ENCODE measurements at places on chromosomes 1 and 21.
A peak's percentile ranks its signal among the peaks of the same experiment; 100 is the strongest.

GRCh38 chr1:22738522-22738921, 27.9 kb downstream of the EPHB2 start:
- no peak for DNase-seq

DNA sequence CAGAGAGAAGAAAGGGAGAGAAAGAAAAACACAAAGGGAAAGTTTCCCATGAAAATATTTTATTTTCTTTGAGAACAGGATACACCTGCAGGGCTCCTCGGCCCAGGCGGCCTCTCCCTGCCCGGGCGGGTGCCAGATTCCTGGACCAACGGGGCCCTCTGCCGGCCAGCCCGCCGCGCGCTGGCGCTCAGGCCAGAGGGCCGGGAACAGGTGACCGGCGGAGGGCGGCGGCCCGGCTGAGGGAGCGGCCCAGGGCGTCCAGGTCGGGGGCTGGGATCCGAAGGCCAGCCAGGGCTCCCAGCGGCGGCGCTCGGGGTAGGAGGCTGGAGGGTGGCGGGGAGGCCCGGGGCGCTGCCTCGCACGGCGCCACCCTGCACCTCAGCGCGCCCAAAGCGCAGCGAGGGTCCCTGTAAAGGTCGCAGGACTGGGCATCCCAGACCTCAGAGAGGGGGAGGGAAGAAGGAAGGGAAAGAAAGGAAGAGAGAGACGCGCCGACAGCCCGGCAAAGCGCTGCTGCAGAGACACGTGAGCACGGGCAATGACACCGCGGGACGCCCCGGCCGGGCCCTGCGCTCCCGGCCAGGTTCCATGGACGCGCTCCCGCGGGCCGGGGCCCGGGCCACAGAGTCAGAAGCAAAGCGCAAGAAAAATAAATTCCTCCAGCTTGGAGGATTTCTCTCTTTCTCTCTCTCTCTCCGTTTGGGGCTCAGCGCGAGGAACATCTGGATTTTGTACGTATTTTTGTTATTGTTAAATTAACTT, 927 bp downstream of the WNT9A start:
- DNase-seq = peak; percentile 69

- DNase-seq = no peak
Measured at GRCh38 chr1:42739753-42740700, at the start of gene CLDN19. TSS of gene CLDN19 (minus strand) at chr1:42740236. CDS start at chr1:42740063, 173 bp downstream.

- peak; percentile 65 for DNase-seq
Measured at GRCh38 chr1:37474046-37474696, at the start of gene ZC3H12A. TSS of gene ZC3H12A (plus strand) at chr1:37474580. CDS start at chr1:37475497, 917 bp downstream.

DNA sequence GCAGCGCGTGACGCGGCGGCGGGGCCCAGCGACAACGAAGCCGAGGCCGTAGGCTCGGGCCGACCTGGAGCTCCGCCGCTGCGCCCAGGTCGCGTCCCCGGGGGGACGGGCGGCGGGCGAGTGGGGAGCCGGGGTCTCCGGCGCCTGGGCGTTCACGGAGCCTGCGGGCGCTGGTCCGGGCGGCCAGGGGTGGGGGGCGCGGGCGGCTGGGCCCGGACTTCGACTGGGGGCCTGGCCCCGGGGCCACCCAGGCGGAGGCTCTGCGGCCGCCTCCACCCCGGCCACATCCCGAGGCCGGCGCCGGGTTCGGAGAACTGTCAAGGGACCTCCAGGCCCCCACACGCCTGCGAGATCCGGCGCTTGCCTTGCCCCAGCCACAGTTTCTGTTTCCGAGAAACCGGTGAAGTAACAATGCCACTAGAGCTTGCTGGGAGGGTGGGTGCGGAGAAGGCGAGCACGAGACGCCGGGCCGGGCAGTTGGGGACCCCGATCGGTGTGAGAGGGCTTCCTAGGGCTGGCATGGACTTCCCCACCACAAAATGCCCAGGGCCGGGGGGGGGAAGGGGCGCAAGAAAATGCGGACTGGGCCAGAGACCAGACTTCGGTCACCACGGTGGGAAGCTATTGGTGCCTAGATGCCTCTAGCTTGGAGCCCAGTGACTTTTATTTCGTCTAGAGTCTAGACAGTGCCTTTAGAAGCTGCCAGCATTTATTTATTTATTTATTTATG, 501 bp downstream of the FBXO6 start:
- DNase-seq = peak; percentile 68

GRCh38 chr1:97298966-97299365, 577.4 kb downstream of the PTBP2 start:
- DNase-seq = no peak

DNA sequence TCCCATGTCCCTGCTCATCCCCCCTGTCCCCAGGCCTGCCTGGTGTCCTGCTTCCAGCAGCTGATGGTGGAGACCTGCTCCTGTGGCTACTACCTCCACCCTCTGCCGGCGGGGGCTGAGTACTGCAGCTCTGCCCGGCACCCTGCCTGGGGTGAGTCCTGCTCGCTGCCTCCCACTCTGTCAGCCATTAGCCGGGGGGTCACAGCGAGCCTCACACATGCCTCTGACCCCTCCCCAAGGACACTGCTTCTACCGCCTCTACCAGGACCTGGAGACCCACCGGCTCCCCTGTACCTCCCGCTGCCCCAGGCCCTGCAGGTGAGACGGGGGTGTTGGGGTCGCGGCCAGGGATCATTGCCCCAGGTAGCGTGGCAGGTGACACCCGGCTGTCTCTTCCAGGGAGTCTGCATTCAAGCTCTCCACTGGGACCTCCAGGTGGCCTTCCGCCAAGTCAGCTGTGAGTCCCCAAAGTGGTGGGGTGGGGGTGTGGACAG, 10.0 kb downstream of the SCNN1D start:
- peak; percentile 35 for DNase-seq

GRCh38 chr1:216119600-216119999, 303.6 kb downstream of the USH2A start:
- DNase-seq = no peak

DNA sequence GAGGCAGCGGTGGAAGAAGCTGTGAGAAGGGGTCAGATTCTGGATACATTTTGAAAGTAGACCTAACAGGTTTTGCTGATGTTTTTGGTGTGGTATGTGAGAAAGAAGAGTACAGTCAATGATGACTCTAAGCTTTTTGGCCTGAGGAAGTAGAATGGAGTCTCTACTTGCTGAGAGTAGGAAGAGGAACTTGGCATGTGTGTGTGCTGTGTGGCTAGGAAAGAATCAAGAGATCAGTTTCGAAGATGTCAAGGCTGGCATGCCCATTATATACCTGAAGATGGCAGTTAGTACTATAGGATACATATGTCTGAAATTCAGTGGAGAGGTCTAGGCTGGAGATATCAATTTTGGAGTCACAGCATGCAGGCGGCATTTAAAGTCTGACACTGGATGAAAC, 64.4 kb downstream of the MAB21L3 start:
- no peak for DNase-seq

DNA sequence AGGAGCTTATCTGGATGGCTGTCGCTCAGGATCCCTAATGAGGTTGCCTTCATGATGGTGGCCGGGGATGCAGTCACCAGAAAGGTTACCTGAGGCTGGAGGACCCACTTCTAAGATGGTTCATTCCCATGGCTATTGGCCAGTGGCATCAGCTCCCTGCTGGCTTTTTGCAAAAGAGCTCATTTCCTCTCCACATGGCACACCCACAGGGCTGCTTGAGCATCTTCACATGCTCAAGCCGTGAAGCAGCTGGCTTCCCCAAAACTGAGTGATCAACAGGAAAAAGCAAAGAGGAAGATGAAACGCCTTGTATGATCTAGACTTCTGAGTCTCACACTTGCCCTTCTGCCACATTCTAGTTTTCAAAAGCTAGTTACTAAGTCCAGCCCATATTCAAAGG, 124.6 kb upstream of the CXADR start:
- DNase-seq = no peak

DNA sequence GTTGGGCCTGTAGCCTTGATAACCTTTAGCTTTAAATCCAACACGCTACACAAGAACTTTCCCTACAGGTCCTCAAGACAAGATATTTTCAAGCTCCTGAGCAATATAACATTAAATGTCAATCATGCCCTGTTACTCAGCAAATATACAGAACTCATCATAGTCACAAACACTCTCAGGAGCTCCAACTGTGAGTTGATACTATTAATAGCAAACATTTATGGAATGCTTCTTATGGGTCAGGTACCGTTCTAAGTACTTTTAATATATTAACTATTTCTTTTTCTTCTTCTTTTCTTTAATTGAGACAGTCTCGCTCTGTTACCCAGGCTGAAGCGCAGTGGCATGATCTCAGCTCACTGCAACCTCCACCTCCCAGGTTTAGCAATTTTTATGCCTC, 10.1 kb downstream of the EYA3 start:
- no peak for DNase-seq

GRCh38 chr1:15948091-15948591, 27.8 kb downstream of the ZBTB17 start:
- no peak for DNase-seq

DNA sequence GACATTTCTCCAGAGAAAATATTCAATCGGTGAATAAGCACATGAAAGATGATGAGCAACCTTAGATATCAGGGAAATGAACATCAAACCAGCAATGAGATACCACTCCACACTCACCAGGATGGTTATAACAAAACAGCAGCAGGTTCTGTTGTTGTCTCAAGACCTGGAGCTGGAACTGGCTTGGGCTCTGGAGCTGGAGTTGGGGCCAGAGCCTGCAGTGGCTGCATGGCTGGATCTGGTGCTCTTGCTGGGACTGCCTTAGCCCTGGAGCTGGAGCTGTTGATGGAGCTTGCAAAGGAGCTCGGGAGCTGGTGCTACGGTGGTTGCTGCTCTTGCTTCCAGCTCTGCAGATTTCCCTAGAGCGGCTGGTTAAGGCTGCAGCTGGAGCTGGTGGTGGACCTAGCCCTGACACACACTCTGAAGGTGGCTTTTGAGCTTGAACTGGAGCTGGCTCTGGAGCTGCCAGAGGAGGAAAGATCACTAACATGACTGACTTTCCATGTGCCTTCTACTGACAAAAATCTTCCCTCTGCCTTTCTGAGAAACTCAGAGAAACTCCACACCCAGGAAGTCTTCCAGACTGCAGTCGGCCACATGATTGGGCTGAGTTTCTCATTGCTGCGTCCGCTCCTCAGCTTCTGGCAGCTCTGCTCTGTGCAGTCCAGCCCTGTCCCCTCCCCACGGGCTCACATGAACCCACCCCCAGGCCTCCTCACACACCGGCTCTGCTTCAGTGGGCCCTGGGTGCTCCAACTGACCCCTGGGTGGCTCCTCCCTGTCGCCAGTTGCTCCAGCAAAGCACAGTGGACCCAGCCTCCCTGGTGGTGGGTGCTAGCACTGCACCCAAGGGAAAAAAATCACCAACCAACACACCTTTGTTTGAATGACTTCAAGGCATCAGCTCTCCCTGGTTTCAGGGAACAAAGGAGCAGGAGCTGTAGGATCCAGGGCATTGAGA, 139.1 kb upstream of the FMN2 start:
- DNase-seq = no peak

- DNase-seq = no peak
Measured at GRCh38 chr1:167839009-167839408, 74.9 kb downstream of the ADCY10 start.

- no peak for DNase-seq
Measured at GRCh38 chr1:158417586-158417985, 8.5 kb downstream of the OR10K2 start.

DNA sequence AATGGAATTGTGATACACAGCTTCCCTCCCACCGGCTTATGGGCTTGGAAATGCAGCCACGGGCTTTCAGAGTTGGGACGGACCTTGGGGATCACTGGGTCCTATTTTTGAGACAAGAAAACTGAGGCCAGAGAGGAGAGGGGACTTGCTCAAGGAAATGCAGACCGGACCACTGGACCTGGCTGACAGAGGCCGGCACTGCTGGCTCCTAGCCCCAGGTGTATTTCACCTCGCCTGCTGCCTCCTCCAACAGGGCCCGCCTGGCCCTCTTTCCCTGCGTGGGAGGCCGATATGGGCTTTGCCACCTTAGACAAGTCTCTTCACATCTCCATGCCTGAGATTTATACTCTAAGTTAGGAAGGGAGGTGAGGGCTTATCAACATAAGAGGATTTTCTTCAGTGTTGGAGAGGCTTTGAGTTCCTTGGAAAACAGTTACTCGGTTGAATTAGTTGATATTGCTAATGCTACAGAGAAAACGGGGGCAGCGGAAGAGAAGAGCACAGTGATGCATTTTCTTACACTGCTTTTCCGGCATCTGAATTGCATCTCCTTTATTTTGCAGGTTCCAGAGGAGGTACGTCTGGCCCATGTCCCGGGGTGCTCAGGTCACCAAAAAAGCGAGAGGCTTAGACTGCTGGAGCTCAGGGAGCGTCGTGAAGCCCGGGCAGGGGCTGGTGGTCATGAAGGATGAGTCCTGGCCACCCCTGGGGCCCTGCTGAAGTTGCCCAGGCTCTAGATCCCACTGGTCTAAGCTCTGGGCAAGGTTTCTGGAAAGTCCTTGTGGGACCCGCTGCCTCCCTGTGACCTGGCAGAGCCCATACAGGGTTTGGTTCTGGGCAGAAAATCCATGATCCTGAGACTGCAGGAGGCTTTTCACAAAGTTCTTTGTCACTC, 44.7 kb downstream of the CAPN2 start:
- no peak for DNase-seq

DNA sequence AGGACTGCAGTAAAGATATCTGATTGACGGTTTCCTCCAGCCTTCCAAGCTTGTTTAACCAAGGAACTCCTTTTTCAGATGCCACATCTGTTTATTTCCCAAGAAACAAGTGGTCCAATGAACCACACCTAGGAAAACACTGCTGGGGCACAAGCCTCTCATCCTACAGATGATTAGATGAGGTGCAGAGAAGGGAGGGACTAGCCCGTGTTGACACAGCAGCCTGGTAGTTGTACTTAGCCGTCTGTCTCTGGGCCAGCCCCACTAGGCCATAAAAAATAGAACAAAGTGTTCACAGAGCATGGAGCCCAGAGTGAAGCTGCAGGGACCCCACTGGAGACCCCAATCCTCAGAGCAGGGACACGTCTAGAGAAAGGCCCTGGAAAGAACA, 32.1 kb downstream of the LRP8 start:
- DNase-seq = no peak

DNA sequence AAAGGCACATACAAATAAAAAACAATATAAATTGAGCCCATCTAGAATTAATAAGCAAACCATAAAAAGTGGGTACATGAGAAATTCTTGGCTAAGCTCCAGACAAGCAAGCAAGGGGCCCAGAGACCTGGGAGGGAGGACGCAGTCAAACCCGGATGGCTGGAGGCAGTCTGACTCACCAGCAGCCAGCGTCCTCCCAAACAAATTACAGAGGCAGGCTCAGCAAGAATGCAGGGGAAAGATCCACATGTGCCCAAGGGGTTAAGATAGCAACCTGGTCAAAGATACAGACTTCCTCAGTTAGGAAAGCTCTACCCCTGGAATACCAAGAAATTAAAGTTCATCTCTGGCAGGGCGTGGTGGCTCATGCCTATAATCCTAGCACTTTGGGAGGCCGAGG, 7.4 kb upstream of the TIAM1 start:
- no peak for DNase-seq

DNA sequence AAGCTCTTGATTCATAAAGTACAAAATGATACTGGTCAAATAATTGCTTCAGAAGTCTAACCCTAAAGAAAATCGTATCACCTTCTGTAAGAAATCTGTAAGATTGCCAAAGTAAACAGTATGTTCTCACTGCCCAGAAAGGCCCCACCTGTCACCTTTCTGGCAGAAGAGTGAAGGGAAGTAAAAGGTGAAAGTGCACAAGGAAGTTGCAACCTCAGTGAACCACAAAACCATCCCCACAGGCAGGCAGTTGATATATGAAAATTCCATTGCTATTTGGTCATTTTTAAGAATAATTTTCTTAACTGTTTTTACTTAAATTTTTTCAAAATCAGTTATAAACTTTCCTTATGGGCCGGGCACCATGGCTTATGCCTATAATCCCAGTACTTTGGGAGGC, 48.5 kb upstream of the FBXO28 start:
- peak; percentile 11 for DNase-seq

- DNase-seq = no peak
Measured at GRCh38 chr1:160207771-160208556, 2.8 kb downstream of the PEA15 start.

GRCh38 chr1:18297896-18298648, 182.7 kb upstream of the KLHDC7A start:
- no peak for DNase-seq
